Activated CD4-positive, alpha-beta T cell treated with anti-CD3 and anti-CD28 coated beads for 48 hours (primary cell): ENCODE measurements at places on chromosomes 3 and 15.
A peak's percentile ranks its signal among the peaks of the same experiment; 100 is the strongest.

DNA sequence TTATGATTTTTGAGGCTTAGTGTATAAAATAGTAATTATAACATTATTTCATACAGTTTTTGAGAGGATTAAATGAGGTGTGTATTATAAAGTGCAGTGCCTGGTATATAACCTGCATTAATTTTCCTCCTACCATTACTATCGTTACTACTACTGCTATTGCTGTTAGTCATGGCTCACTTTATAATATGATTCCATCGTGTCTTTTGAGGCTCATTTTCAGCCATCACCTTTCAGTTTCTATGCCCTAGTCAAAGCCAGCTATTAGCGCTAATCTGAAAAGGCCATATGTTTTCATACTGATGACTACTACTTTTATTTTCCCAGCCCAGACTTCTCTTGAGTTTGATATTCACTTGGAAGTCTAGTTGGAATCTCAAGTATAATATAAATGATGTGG, 5.5 kb downstream of the MEF2A start:
- DNase-seq: no peak

- DNase-seq: no peak
Measured at GRCh38 chr3:8456412-8456811, 45.2 kb upstream of the LMCD1 start.

DNA sequence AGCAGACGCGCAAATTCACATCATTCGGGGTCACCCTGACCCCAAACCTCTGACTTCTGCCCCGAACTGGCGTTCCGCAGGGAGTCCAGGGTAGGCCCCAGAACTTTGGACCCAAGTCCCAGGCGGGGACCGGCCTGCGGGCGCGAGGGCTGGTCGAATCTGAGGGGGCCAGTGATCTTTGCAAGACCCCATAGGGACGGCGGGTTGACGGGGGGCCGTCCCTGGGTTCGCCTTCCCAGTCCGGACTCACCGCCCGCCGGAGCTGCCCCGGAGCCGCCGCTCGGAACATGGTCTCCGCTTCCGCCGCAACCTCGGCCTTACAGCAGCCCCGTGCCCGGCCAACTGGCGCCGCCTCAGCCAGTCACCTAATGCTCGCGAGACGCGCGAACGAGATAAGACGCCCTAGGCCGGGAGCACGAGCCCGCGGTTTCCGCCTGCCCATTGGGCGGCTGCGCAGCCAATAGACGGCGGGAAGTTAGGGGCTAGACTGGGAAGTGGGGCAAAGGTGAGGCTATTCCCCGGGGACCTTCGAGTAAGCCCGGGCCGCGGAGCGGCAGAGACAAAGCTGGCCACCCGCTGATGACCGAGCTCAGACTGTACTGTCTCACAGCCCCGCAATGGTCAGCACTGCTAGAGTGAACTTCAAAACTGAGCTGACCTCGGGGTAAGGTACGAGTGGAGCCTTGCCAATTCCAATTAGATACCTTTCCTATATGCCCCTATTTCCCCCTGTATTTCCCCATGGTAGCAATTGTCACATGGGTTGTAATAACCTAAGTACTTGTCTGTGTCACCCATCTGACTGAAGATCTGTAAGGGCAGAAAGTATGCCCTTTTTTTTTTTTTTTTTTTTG, at the start of gene ETFA:
Gene ETFA (minus strand): TSS at position 370 of the 854 bp plus-strand sequence. CDS start 81 bp downstream, at position 289.
- peak; percentile 97 for DNase-seq

DNA sequence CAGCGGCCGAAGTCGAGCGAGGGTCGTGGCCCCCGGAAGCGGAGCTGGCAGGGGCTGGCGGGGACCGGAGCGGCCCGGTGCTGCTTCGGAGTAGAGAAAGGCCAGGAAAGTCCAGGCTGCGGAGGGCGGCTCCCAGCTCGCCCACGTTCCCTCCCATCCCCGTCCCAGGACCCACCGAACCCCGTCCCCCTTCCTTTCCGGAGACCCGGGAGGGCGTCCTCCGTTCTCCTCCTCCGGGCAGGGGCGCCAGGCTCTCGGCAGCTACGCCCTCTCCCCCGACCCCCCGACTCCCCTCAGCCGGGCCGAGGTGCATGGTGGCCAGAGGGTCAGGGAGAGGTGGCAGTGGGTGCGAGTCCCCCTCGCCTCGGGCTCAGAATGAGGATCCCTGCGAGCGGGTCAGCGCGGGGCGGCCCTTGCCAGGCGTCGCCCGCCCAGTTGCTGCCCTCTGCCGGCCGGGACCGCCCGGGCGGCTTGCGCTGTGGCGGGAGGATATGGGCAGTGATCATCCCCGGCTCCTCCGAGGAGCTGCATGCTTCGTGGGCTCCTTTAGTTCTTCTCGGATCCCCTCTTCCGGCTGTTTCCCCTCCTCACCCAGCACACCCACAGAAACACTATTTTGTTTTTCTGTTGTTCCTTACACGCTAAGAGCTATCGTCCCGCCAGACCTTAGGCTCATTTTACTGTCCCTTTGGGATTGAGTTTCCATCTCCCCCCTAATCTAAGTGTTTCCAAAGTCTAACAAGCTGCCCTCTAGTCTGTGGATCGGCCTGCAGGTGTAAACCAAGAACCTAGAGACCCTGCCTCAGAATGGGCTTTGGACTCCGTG, 744 bp upstream of the ALDH1A2 start:
- DNase-seq: peak; percentile 64

- no peak for DNase-seq
Measured at GRCh38 chr15:62983956-62984355, 58.6 kb upstream of the TPM1 start.

- DNase-seq: no peak
Measured at GRCh38 chr15:100902436-100903167, 16.6 kb upstream of the LRRK1 start.

- DNase-seq: no peak
Measured at GRCh38 chr3:135792174-135792573, 173.4 kb upstream of the PPP2R3A start.

DNA sequence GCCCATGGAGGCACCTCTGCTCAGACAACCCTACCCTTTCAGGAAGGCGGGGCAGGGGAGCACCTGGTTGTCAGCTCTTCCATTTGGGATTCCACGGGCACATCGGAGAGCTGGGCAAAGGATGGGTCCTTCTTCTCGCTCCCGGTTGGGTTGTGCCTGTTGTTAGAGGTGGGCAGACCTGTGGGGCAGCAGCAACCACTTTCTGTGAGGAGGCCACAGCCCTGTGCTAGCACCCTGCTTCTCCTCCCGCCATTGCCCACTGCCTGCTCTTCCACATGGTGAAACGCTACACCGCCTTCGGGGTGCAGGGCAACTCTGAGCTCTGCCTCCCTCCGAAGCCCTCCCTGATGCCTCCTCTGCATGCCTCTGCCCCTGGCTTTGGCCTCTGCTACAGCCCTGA, 7.0 kb upstream of the HHATL start:
- DNase-seq: no peak

DNA sequence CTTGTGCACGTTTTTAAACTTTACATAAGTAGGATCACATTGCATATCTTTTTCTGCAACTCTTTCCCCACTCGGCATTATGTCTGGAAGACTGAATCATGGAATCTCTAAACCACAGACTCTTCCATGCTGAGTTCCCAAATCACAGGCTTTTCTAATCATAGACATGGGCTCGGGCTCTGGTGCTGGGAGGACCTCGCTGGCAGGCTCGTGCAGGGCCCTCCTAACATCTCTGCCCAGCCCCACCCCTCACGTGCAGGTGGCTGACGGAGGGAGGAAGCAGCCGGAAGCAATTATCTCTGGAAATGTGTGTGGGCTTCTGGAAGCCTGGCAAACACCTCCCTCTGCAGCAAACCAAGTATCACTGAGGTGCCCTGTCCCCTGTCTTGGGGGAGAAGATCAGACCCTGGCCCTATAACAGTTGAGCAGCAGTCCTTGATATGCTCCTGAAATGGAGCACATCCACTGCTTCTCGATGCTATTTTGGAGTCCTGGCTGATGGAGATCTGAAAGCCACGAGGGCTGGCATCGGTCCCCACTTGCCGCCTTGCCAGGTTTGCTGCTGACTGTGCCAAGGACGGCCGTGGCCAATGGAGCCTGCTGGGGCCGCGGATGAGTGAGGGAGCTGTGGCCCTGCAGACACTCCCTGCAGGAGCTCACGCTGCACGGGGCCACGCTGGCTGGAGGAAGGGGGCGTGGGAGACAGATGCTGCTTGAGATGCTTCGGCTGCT, 4.4 kb upstream of the IQSEC1 start:
- DNase-seq: no peak

GRCh38 chr3:64023861-64024223, 548 bp upstream of the PSMD6 start:
- DNase-seq: no peak

GRCh38 chr15:85618956-85619491, 175.7 kb downstream of the KLHL25 start:
- DNase-seq: peak; percentile 75

- DNase-seq: no peak
Measured at GRCh38 chr3:112806903-112807302, 39.8 kb downstream of the CD200R1L start.

- DNase-seq: no peak
Measured at GRCh38 chr15:77369168-77369567, 50.7 kb downstream of the PEAK1 start.

- DNase-seq: no peak
Measured at GRCh38 chr3:8443829-8444791, 57.5 kb upstream of the LMCD1 start.

DNA sequence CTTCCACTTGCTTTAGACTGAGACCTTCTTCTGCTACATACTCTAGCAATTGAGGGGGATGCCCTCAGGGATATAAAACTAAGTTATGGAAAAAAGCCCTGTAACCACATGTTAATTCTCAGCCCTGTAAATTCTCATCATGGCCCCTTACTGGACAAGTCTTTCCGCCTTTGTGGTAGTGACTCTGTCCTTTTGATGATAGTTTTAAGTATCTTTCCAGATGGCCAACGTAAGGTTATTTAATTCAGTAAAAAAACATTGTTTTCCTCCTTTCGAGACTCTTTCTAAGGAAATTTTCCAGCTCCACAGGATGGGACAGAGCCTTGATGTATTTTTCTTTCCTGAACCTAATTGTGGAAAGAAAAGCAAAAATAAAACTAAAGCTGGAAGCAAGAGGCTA, 25.3 kb upstream of the TM4SF4 start:
- DNase-seq: no peak

GRCh38 chr3:81891055-81891895, 129.8 kb upstream of the GBE1 start:
- DNase-seq: no peak

DNA sequence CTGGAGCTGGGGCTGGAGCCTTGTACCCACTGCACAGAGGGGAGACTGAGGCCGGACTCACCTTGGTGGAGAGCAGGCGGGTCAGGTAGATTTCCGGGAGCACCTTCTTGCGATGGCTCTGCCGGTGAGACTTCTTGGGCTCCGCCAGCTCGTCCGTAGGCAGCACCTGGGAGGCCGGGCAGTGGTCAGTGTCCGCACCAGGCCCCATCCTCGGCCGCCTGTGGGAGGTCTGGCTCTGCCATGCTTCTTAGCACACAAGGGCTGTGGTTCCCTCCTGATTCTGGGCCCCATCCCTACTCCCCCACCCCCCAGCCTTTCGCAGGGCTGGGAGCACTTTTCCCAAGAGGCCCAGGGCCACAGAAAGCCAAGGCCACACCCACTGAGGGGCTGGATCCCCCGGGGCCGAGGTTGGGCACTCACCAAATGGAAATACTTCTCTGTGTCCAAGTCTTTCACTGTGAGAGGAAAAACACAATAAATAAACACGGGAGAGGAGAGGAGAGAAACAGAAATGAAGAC, 17.4 kb downstream of the H1-8 start:
- no peak for DNase-seq

- DNase-seq: no peak
Measured at GRCh38 chr3:188296761-188297612, 143.0 kb downstream of the LPP start.

GRCh38 chr15:88331291-88331690, 74.8 kb upstream of the NTRK3 start:
- DNase-seq: peak; percentile 80

DNA sequence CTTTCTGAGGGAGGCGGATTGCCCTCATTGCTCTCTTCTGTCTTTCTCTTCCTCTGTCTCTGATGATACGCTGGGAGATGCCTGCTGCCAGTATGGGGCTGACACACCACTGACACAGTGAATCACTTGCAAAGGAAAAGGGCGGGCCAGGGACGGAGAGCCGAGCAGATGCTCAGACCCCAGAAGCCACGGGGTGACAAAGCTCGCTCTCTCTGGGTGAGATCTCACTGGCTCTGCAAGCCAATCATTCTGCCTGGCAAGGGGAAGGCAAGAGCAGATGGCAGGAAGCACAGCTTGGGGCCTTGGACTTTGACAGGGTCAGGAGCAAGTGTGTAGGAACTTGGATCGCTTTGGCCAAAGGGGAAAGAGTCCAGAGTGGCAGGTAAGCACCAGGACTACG, 198.7 kb downstream of the NTRK3 start:
- DNase-seq: no peak

- DNase-seq: no peak
Measured at GRCh38 chr3:66386011-66386924, 114.6 kb downstream of the LRIG1 start.

DNA sequence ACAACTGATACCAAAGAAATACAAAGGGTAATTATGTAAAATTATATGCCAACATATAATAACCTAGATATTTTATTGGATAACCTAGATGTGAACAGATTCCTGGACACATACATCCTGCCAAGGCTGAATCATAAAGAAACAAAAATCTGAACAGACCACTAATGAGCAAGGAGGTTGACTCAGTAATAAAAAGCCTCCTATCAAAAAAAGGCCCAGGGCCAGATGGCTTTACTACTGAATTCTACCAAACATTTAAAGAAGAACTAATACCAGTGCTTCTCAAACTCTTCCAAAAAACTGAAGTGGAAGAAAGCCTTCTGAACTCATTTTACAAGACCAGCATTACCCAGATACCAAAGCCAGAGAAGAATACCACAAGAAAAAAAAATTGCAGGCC, 32.4 kb downstream of the THBS1 start:
- DNase-seq: no peak

- no peak for DNase-seq
Measured at GRCh38 chr3:138418601-138419206, 15.7 kb upstream of the ESYT3 start.

GRCh38 chr3:126146525-126147146, 33.8 kb downstream of the ALDH1L1 start:
- DNase-seq: no peak

GRCh38 chr15:26970712-26971210, at the start of gene GABRG3:
TSS of gene GABRG3 (plus strand) at chr15:26971181.
- DNase-seq: no peak

DNA sequence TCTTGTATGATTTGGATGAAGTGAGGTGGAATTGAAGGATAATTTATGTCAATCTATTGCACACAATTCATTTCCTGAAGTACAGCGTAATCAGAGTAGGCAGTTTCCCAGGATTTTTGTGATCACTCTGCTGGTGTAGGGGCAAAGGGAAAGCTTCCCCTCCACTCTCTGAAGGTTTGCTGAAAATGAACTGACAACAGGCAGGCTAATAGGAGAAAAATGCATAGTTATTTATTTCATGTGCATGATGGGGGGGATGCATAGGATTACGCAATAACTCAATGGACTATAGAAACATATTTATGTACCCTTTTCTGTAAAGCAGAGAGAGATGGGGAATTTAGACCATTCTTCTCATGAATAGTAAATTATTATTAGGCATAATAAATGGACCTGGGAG, 872.9 kb downstream of the NAALADL2 start:
- no peak for DNase-seq

DNA sequence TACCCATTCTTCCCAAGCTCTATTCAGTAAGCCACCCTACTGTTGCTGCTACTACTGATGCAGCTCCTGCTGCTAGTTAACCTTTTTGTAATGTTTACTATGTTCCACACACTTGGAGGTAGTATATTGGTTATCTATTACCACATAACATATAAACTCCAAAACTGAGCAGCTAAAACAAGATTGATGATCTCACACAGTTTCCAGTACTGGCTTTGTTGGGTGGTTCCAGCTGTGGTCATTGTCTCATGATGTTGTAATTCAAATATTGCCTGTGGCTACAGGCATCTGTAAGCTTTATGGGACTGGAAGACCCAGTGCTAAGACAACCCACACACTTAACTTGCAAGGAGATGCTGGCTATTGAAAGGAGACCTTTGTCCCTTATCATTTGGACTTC, 556.2 kb upstream of the SUCLG2 start:
- DNase-seq: no peak
